Kidney (tissue), 22 donors: ENCODE measurements at places on chromosomes 5 and 9.

- DNase-seq = no peak
- no peaks in the 10 kb centered on the region for H3K36me3 ChIP-seq
- H3K27me3 ChIP-seq = no peaks in the 10 kb centered on the region
- H3K4me1 ChIP-seq = no peaks in the 10 kb centered on the region
These were observed 176.1 kb downstream of the MLLT3 start for GRCh38 chr9:20446248-20446647.

DNA sequence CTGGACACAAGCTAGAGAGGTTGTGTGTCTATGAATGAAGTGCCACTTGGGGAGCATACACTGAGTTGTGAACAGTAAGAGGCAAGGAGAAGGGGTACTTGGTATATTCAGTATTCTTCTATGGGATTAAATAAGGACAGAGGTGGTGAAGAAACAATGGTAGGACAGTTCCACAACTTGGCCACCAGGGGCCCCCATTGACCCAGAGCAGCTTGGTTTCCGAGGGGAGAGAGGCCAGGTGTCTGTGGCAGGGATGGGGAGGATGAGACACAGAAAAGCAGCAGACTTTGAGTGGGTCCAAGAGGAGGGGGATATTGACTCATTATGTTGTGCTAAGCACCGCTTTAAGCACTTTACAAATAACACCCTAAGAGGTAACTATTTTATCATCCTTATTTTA is 220.6 kb downstream of the MELK start:
- DNase-seq = no peak
- no peak overlapping the region for H3K4me3 ChIP-seq
- H3K27ac ChIP-seq = no peak overlapping the region

DNA sequence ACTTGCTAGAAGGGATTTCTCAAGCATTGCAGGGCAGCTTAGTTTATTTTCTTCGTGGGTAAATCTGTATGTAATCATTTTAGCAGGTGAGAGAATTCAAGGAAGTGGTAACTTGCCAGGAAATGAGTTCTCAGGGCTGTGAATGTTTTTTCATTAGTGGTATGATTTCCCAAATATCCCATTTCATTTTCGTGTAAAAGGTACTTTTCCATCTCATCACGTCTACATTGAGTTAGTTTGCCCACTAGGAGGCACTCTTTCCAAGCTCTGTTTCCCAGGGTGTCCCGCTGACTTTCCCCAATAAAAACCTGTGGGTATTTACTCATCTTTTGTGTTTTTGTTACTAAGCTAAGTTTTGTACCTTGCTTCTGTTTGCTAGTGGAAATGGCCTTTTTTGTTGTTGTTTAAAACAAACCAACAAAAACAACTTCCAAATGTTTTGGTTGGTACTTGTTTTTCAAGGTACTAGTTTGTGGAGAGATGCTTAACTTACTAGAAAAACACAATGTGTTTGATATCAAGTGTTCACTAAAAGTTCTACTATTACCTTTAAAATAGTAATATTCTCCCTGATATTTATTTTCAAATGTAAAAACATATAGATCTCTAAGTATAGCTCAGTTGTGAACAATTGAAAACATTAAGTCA is 373.6 kb downstream of the ADGRV1 start:
- no peaks in the 10 kb centered on the region for H3K27me3 ChIP-seq
- H3K36me3 ChIP-seq = no peaks in the 10 kb centered on the region
- no peaks in the 10 kb centered on the region for H3K4me1 ChIP-seq
- DNase-seq = peak; percentile 80

- no peak overlapping the region for H3K4me3 ChIP-seq
- no peaks in the 10 kb centered on the region for H3K27me3 ChIP-seq
- no peak for DNase-seq
- no peak overlapping the region for H3K27ac ChIP-seq
- H3K36me3 ChIP-seq = no peaks in the 10 kb centered on the region
These were observed 10.0 kb downstream of the HOMER1 start for GRCh38 chr5:79503794-79504495.

DNA sequence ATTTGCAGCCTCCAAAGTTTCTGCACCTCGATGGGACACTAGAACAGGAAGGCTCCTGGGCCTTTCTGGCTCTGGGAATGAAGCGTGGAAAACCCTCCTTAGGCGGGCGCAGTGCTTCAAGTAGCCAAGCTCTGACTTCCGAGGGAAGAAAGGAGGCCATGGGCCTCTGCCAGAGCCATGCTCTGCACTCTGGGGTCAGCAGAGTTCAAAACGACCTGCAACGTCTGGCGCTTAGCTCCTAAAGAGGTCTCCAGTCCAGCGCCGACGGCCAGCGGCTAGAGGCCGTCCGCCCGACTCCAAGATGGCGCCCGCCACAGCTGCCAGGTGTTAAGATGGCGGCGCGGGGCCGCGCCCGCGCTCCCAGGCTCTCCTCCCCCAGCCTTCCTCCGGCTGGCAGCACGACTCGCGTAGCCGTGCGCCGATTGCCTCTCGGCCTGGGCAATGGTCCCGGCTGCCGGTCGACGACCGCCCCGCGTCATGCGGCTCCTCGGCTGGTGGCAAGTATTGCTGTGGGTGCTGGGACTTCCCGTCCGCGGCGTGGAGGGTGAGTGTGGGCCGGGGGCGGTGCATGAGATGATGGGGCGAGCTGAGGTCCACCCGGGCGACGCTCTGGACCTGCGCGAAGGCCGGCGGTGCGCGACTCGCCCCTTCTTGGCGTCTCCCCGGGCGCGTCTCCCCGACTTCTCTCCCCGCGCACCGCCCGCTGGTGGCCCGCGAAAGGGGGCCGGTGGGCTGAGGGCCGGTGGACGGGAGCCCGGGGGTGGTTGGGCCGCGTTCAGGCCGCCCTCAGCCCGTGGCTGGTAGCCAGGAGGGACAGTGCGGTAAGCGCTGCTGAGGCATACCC is at the start of gene TXNDC15:
TXNDC15 (plus strand) TSS at position 385 of the 844 bp plus-strand sequence; CDS start at position 442, 57 bp downstream.
- peak within 1 kb of the TSS; percentile 96 for H3K4me3 ChIP-seq
- H3K4me1 ChIP-seq = no peaks in the 10 kb centered on the region
- H3K27ac ChIP-seq = peak within 1 kb of the TSS; percentile 92
- DNase-seq = peak; percentile 89
- no peaks in the 10 kb centered on the region for H3K27me3 ChIP-seq
- no peaks in the 10 kb centered on the region for H3K36me3 ChIP-seq

GRCh38 chr5:171975262-171975876 is 31.1 kb downstream of the FBXW11 start:
- DNase-seq = no peak
- no peaks in the 10 kb centered on the region for H3K4me1 ChIP-seq
- no peak overlapping the region for H3K4me3 ChIP-seq
- no peaks in the 10 kb centered on the region for H3K36me3 ChIP-seq

DNA sequence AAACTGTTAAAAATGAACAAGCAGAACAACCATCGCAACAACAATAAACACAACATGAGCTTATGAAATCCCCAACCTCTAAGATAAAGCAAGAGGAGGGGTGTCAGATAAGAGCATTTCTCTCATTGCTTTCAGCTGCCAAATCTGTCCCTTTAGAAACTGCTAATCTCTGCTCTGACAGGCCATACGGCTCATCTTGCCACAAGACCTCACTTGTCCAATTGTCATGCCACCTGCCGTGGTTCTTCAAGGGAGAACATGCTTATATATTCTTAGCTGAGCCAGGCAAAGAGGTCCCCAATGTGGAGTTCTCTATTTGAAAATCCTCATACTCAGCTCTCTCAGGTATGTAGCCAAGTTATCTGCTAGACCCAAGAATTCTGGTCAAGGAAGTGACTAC is 405.0 kb upstream of the TNC start:
- DNase-seq = no peak
- no peaks in the 10 kb centered on the region for H3K36me3 ChIP-seq
- H3K4me3 ChIP-seq = no peak overlapping the region
- H3K27me3 ChIP-seq = no peaks in the 10 kb centered on the region

GRCh38 chr9:95977371-95977770 is 101.9 kb downstream of the ERCC6L2 start:
- H3K36me3 ChIP-seq = peaks cover 2% of the 10 kb centered on the region
- peak; percentile 72 for DNase-seq
- no peaks in the 10 kb centered on the region for H3K27me3 ChIP-seq
- no peak overlapping the region for H3K4me3 ChIP-seq
- no peak overlapping the region for H3K27ac ChIP-seq

GRCh38 chr5:167578977-167579692 is 712.3 kb upstream of the WWC1 start:
- no peaks in the 10 kb centered on the region for H3K36me3 ChIP-seq
- H3K4me1 ChIP-seq = no peaks in the 10 kb centered on the region
- H3K27me3 ChIP-seq = peaks cover 11% of the 10 kb centered on the region
- no peak overlapping the region for H3K4me3 ChIP-seq
